PC-3 (cell line): ENCODE measurements at places on chromosomes 16 and 17.

GRCh38 chr16:88385831-88386815, 3.4 kb downstream of the ZNF469 start:
- DNase-seq = no peak

DNA sequence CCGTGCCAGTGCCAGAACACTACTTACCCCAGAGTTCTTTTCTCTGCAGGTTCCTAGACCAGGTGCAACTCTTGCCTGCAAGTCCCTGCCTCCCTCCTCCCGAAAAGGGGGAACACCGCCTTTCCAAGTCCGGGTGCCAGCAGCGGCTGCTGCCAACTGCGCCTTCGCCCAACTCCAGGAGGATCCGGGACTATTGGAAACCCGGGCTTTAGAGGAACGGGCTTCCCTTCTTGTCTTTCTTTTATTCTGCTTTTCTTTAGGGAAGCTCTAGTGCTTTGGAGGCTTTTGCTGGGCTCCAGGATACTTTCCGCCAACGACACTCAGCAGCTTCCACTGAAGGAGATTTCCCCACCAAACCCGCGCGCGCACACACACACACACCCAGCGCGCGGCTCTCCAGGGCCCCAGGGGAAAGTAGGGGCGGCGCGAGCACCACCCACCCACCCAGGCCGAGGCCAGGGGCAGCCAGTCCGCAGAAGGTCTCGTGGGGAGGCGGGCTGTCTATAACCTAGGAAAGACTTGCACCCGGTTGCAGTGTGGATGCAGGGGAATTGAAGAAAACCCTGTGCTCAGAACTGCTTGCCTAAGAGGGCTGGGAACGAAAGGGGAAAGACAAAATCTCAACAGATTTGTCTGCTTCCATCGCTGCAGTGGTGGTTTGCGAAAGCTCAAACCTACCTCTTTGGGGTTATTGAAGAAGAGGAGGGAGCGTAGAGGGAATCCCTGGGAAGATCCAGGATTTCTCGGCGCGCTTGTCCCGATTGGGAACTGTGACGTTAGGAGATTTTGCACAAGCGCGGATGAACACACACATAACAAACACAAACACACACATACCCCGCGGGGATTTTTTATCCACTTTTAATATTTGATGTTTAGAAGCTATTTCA, 977 bp upstream of the CA10 start:
- DNase-seq = no peak

DNA sequence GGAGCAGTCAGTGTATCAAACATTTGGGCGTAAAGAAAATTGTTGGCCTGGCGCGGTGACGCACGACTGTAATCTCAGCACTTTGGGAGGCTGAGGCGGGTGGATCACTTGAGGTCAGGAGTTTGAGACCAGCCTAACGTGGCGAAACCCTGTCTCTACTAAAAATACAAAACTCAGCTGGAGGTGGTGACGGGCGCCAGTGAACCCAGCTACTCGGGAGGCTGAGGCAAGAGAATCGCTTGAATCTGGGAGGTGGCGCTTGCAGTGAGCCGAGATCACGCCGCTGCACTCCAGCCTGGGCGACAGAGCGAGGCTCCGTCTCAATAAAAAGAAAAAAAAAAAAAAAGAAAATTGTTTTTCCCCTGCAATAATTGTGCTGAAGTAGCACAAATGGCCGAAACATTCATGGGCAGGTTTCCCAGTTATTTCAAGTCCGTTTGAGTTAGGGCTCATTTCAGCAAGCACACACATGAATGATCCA, 1.4 kb downstream of the GCSH start:
- no peak for DNase-seq

GRCh38 chr16:30054959-30055553, 10.5 kb upstream of the ALDOA start:
- peak; percentile 58 for DNase-seq

- no peak for DNase-seq
These were observed 5.5 kb downstream of the DOK4 start for GRCh38 chr16:57480754-57481230.

GRCh38 chr16:21645261-21645721, 7.1 kb downstream of the IGSF6 start:
- no peak for DNase-seq
